ENCODE measurements at places on chromosomes 13 and 19. TPM values are rescaled to one million over a fixed set of nuclear protein-coding genes. Genes with fewer than 3 reads are reported as not detected.

- no peak for DNase-seq
Observed at GRCh38 chr19:54435551-54436016, 13.4 kb upstream of the LENG8 start.

GRCh38 chr13:30415430-30416030 lies 6.8 kb upstream of the UBE2L5 start:
- no peak for DNase-seq

DNA sequence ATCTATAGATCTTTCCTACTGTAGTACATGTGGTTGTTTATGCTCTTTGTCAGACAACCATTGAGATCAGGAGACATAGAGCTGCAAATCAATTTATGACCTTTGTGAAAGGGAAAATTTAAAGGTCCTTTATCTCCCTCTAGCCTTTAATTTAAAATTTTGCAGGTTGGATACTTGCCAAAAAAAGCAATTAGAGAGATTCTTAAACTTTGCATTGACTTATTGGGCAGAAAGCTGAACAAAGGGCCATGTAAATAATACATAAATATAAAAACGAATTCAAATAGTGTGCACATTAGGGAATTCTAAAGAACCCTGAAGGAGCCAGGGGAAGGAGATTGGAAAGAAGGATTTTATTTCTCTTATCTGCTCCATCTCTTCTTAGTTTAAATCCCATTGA lies 22.0 kb upstream of the RB1 start:
- DNase-seq = no peak

IZUMO2 gene
- not detected for total RNA-seq

VSTM1 gene
- total RNA-seq = not detected

DNA sequence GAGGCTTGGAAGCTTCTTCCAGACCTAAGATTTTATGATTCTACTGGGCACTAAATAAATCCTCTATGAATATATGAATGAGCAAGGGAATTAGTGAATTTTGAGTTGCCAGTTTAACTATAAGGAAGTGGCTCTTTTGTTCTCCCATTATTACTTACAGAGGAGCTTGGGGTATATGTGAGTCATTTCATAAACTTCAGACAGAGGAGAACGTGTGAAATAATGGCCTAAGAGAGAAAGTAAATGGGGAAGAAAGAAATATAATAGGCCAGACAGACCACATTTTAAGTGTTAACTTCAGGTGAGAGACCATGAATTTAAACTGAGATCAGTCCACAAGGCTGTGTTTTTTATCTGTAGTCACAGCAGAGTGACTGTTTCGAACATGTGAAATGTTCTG lies 570.9 kb downstream of the GPC6 start:
- DNase-seq = no peak

DNA sequence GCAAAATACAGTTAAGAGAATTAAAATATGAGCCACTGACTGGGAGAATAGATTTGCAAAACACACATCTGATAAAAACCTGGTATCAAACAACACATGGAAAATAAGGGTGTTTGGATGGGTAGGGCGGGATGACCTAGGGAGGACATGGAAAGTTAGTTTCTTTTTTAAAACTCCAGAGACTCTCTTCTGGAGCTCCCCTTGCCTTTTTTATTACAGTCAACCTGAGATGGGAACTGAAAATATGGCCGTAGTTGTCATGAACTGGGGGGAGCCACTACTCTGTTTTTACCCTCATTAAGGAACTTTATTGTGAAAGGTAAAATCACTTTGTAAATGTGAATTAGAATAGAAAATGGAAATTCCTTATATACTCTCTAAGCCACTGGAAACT lies 113.0 kb downstream of the ATP11A start:
- no peak for DNase-seq

- DNase-seq = no peak
Observed at GRCh38 chr13:35649162-35649561, 172.7 kb upstream of the MAB21L1 start.

- DNase-seq = peak; percentile 74
Observed at GRCh38 chr13:46181840-46182490, at the start of gene LCP1. LCP1 (minus strand) TSS chr13:46182177; CDS start chr13:46159662, 22,515 bp downstream.

SPRYD7 gene
- 7.6 TPM for total RNA-seq

ZNF430 gene
- total RNA-seq = 21.2 TPM

GRCh38 chr13:110162866-110163658 lies 143.9 kb downstream of the COL4A1 start:
- DNase-seq = no peak

IGFL2 gene
- not detected for total RNA-seq

GRCh38 chr19:18612772-18613588 lies at the start of gene TMEM59L:
TMEM59L (plus strand) TSS chr19:18612870; CDS start chr19:18612959, 89 bp downstream.
- peak; percentile 40 for DNase-seq

- DNase-seq = no peak
Observed at GRCh38 chr19:31135841-31136240, 213.4 kb downstream of the TSHZ3 start.

DNA sequence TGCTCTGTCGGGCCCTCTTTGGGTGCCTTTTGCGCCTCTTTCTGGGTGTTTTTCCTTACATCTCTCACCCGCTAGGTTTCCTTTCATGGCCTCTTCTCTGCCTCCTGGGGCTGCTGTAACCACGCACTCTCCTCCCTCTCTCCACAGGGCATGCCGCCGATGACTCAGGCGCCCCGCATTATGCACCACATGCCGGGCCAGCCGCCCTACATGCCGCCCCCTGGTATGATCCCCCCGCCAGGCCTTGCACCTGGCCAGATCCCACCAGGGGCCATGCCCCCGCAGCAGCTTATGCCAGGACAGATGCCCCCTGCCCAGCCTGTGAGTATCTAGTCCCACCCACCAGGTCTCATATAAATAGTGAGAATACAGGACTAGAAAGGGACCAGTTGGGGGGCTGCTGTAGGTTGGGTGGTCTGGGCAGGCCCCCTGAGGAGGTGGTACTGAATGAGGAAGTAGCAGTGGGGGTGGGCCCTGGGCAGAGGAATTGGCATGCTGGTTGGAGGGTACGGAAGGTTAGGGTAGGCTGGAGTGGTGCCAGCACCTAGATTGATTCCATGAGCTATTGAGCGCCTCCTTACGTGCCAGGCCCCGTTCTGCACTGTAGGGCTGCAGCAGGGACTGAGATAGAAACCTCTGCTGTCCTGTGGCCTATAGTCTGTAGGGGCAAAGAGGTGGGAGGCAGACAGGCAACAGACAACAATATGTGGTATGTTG lies 11.9 kb downstream of the SNRPA start:
- peak; percentile 54 for DNase-seq

- DNase-seq = no peak
Observed at GRCh38 chr13:34765446-34766180, 176.5 kb upstream of the NBEA start.

CGB5 gene
- not detected for total RNA-seq

DNA sequence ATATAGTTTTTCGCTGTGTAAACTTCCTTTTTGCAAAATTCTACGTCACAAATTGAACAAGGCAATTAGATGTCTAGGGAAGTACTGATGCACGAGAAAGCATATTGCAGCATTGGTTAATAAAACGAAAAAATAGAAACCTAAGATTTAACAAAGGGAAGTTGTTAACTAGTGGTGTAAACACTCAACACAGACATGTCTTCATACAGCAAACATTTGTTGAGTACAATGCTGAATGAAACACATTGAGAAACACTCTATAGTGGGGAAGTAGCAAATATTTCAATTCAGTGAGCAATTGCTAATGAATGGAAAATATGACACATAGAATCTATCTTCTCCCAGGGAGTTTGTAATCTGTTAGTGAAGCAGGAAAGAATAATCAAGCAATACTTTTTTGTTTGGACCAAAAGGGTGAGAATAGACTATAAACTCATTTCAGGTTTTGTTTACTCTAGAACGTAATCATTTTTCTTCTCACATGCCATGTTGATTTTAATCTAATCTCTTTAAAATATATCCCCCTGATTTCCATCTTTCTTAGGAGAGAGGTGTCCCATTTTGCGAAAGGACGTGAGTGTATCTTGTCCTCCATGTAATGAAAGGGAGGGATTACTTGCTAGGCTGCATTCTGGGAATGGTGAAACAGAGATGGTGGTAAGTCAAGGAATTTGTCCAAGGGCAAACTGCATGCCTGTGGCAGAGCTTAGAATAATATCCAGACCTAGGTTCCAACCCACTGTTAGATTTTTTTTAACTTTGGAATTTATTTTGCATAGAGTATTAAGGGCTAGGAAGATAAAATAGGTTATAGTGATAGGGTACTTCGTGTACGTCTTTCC lies 1.7 kb upstream of the ANKRD10 start:
- no peak for DNase-seq

AMER2 gene
- total RNA-seq = not detected

DNA sequence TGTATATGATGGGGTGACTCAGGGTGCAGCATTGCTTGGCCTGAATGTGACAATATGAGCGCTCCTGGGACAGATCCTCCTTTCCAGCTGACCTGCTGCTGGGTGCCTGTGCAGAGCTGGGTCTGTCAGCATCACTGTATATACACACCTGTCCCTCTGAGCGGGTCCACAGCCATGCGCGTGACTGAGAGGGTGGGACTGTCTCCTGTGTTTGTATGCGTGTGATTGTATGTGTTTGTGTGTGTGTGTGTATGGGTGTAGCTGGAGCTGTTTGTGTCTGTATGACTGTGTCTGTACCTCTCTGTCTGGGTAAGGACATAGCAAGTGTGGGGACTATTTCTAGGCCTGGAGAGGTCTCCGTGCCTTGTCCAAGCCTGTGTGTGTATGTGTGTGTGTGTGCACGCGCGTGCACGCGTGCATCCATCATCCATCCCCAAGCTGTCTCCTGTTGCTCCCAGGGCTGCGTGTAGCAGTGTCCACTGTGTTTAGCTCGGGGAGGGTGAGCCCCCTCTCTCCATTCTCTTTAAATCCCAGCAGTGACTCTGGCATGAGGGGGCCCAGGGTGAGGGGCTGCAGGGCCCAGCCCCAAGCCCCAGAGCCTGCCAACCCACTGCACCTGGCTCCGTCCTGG lies 8.3 kb downstream of the IGLON5 start:
- DNase-seq = no peak

DNA sequence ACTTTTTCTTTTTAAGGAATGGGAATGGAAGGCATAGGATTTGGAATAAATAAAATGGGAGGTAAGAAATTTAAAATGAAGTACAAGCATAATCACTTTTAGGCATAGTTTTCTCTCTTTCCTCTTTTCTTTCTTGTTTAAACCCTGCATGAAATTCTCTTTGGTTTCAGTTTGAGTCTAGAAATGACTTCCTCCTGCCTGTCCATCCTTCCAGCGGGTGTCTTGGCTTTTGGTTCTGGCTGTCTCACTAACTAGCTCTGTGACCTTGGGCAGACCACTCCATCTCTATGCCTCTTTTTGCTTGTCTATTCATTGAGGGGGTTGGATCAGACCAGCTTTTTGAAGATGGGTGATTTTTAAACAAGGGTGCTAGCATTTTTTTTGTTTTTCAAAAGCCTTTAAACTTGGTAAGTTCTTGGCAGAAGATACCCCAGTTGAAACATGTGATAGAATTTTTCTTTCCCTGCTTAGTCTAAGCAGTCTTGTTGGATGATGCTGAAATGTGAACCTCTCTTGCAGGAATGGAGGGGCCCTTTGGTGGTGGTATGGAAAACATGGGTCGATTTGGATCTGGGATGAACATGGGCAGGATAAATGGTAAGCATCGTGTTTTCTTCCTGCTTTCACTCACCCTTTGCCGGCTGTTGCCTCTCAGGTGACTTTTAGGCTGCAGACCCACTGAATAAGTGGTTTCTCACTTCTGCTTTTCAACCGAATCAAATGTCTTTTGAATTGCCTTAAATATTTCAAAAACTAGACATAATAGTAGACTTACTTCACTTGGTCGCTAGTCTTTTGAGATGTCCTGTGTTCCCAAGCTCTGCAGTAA lies 28.6 kb downstream of the PRAM1 start:
- no peak for DNase-seq

GRCh38 chr13:101390461-101390860 lies 25.8 kb downstream of the NALCN start:
- DNase-seq = no peak

DNA sequence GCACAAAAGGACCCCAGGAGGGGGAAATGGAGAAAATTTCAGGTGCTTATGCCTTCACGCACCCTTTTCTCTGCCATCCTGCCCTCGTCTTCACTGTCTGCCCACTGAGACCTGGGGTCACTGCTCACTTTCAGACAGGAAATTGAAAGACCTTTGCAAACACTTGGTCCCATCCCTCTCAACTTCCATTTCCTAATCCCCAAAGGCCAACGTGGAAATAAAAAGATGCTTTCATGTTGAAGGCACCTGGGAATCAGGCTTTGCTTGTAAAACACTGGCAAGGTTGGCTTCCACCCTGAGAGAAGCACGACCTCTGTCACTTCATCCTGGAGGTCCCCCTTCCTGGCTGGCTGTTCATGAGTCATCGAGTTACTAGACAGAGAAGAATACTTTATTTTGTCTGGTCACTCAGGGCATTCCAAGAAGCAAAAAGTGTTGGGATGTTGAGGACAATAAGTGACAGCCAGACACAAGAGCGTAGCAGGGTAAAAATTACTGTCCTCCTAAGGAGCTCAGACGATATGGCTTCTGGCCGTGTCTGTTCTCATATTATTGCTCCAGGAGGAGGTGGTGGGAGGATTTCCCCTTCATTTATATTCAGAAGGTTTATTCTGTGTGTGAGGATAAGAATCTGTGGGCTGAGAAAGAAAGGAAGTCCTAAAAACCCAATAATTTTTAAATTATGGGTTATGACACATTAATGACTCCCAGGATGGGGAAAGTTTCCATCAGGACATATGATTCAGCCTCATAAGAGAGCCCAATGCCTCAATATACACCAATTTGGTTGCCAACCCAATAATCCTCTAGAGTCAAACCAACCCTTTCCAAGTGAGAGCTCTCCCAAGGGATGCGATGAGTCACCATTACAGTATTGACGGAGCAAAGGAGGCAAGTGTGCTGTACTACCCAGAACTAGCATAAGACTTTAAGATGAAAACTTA lies 409.0 kb downstream of the COG6 start:
- no peak for DNase-seq

DNAAF3 gene
- total RNA-seq = not detected

GRCh38 chr13:100209857-100210825 lies 121.2 kb downstream of the PCCA start:
- no peak for DNase-seq

DNA sequence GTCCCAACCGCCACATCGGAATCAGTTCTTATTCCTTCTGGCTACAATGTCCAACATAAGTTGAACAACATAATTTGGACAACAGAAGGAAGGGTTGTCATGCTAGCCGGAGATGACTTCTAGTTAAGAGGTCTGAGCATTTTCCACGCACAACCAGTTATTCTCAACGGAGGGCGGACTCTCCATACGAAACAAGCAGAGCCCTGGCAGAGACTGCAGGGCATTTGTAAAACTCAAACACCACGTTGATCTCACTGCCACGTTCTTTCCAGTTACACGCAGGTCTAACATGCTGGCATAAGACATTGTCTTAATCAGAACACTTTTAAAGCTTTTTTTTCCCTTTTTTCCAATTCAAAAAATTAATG lies 38.3 kb upstream of the DCUN1D2 start:
- DNase-seq = no peak

Data from activated naive CD8-positive, alpha-beta T cell treated with anti-CD3 and anti-CD28 coated beads for 36 hours (primary cell).